NCI-H2227 treated with DMSO at 0.1 percent for 48 hours (cell line): ENCODE measurements at places on chromosomes 1 and 21.

DNA sequence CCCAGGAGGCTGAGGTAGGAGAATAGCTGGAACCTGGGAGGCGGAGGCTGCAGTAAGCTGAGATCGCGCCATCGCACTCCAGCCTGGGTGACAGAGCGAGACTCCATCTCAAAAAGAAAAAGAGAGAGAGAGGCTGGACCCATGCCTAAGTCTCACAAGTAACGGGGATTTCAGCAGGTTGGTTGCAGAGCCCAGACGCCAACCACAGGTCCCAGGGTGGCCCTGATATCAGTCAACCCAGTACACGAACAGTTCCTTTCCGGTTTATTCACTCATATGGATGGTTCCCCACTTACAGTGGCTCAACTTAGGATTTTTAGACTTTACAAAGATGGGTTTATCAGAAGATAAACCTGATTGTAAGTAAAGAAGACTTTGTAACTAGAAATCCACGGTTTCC, 40.9 kb downstream of the CLSTN1 start:
- no peak for DNase-seq

DNA sequence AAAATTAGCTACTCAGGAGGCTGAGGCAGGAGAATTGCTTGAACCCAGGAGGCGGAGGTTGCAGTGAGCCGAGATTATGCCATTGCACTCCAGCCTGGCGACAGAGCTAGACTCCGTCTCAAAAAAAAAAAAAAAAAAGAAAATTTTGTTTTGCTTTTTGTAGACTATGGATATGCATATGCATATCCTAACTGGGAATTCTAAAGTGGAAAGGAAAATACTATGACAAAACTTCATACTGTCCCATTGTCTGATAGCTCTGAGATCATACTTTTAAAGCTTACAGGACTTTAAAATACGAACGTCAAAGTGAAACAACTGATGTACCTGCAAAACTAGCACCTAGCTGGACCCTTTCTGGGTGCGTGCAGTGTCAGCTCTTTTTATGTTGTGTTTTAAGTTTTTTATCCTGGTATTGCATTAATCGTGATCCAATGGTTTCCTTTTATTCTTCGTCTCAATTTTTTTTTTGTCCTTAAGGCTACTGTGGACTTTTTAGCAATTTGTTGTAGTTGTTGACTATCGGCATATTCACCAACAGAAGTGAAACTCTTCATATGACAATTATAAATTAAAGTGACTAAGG, 19.2 kb downstream of the SPRTN start:
- no peak for DNase-seq

DNA sequence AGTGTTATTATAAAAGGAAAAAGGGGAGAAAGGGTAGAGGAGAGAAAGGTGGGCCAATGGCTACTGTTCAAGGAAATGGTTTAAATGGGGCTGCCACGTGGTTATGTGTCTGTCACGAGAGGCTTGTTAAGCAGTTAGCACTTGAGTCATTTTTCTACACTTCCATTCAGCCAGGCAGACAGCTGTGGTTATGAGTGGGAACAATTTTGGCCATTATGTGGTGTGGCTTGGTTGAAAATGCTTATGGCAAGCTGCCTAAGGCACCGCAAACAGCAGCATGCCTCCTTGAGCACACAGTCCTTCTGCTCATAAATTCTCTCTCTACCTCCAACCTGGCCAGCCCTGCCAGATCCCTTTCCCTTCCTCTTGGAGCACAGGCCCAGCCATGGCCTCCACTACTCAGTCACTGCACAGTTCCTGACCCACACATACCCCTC, 3.2 kb upstream of the SRM start:
- no peak for DNase-seq

DNA sequence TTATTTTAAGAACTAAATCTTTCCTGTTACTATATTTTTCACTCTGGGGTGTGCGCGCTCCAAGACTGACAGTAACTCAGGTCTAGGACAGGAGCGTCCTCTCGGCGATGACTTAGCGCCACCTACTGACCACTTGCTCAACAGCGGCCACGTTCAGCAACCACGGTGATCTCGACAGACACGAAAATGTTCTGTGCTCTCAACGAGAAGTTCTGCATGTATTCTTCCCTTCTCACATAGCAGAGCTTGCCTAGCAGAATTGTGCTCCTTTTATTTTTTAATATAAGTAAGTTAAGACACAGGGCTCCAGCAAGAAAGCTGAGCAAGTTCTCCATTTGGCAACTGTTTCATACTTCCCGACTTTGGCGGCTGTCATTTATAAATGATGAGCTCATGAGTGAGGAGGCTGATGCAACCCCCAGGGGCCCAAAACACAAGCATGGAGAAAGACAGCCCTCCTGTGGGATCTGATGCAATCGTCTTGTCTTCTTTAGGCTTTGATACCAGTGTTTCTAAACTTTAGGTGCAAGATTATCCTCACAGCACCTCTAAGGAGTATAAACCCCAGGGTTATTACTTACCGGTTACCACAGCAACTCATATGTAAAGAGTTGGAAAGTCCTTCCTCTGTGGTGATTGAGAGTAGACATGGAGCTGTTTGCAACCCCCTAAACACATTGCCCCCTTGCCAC, 92.6 kb downstream of the HHIPL2 start:
- peak; percentile 81 for DNase-seq

DNA sequence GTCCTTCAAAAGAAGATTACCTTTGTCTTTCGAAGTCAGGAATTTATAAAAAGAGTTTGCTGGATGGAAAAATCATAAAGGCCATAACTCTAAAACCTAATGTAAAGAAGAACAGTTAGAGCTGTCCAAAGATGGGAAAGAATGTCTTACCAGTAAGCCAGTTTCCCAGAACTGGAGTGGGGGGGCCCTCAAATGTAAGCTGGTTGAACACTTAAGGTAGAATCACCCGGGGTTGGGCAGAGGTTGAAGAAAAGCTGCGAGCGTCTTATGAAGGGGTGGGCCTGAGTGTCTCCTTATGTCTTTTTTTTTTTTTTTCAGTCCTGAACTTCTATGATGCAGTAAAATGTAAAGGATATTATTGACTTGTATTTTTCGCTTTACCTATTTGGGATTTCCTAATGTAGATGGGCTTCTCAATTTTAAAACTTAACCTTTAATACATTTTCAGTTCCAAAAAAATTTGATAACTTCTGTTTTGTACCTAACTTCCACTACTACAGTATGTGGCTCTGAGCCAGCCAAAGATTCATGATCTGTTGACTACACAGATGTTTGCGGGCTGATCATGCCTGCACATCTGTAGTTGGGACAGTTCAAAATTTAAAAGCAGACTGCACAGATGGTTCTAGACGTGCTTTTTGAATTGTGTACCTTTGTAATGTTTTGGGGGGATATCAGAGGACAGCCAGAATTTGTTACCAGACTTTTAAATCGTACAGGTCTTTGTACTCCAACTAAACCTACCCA, 43.6 kb downstream of the NFYC start:
- DNase-seq: no peak

GRCh38 chr1:41900603-41901444, 17.9 kb downstream of the HIVEP3 start:
- DNase-seq: no peak

DNA sequence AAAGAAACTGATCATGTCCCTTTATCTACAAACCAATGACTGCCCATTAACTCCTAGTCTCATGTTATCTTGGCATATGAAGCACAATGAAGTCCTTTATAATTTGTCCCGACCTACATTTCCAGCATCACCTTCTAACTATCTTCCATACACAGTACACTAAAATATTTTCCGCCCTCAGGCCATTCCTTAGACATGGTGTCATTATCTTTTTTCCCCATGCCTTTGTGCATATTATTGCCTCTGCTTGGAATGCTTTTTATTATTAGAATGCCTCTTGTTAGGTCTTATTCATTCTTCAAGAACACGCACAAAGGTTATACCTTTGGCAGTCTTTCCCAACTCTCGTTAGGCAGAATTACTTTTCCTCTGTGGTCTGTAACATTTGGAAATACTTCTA, 39.6 kb downstream of the ATG4C start:
- DNase-seq: no peak

GRCh38 chr1:67261680-67262079, 46.0 kb upstream of the IL12RB2 start:
- DNase-seq: no peak

DNA sequence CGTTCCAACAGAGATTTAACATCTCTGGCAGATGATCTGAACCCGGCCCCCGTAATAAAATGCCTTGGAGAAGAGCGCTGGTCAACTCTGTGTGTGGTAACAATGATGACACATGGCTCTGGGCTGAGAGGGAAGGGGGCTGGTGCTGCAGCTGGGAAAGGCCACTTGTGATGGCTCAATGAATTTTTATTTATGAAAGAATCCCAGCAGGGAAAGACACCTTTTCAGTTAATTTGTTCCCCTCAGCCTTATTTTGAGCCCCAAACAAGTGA, 59.4 kb downstream of the SYT6 start:
- no peak for DNase-seq

- no peak for DNase-seq
Observed at GRCh38 chr21:28069450-28069923, 923.2 kb downstream of the LTN1 start.

DNA sequence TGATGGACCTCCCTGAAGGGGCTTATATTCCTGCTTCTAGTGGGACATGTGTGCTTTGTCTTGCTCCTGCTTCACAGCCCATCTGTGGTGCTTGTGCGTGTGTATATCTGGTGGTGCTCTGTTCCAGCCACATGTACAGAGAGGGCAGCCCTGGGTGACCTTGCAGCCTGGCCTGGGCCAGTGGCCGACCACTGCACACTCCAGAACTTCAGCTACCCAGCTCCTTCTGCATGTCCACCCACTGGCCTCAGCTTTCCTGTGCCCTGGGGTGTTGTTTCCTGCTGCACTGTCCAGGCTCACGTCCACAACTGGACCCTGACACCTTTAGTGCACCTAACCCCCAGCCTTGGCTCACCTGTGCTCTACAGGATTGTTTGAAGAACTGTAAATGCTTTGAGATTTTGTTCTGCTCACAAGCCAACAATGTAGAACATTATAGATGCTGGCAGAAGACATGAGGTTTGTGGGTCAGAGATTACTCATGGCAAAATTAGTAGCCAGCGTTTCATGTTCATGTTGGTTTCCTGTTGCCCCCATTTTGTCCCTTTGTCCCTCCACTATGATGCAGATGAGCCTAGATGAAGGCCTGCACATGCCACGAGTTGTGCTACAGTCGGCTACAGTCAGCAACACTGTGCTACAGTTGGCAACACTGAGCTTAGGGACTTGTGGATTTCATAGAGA, 5.3 kb upstream of the S100B start:
- DNase-seq: no peak

- DNase-seq: no peak
Observed at GRCh38 chr1:11980676-11980972, 380 bp downstream of the MFN2 start.

DNA sequence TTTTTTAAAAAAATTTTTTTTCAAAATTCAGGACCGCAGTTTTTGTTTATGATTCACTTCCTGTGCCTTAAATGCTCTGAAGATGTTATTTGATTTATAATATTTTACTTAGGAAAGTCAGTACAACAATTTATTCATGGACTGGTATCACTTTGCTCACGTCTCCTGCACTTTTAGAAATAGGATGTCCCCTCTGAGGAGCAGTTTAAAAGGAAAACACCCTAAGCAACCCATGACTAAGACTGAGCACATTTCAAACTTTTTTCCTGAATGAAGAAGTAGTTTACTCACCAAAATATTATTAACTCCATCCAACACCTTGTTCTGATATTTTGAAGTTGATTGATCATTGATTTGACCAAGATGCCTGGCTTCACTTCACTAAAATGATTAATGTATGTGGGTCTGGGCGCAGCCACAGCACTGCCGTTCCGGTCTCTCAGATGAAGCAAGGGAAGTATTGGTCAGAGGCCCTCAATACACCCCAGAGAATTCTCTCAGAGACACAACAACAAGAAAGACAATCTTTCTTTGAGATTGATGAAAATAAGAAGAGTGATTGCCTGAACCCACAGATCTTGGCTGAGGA, 223.9 kb downstream of the TGFB2 start:
- DNase-seq: no peak

DNA sequence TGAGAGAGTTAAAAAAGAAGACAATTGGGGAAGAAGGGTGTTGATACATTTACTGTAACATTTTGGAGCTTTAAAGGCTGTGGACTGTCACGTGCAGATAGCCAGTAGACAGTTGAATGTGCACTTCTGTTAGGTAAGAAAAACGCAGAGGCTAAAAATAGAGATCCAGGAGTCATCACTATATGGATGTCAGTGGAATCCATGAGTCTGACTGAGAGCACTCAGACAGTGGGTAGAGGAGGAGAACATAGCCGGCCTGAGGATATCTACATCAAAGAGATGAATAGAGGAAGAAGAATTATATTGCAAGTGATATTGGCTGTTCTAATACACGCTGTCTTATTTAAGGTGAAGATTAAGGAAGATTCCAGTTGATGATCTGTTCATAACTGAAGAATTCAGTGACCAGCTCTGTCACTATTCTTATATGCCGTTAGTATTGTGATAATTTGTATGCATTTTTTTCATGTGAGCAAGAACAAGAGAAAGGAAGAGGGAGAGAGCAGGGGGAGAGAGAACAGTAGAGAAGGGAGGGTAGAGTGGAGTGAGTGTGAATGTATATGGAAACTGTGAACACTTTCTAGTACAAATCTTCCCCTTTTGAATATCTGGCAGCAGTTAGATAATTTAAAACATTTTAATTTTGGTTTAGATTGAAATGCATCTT, 344.8 kb downstream of the CHRM3 start:
- no peak for DNase-seq

DNA sequence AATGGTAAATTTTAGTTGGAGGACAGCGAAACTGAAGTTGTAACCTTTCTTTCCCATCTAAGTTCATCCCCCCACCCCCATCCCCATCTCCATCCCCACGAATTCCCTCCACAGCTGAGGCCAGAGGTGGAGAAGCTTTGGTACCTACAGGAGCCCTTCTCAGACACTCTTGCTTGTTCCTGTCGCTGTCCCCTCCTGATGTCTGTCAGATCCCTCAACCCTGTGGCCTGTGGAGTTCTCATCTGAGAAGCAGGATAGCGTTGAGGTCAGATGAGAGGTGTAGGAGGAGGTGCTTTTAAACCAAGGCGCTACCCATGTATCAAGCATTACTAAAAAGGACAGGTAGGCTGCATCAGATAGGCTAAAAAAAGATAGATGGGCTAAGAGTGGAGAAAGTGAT, 769 bp downstream of the NTPCR start:
- peak; percentile 31 for DNase-seq

GRCh38 chr1:34749992-34750391, 4.9 kb upstream of the GJB5 start:
- no peak for DNase-seq
